ENCODE measurements at places on chromosomes 11 and 22.
A peak's percentile ranks its signal among the peaks of the same experiment; 100 is the strongest.

GRCh38 chr22:45318558-45319323, 9.0 kb downstream of the FAM118A start:
- DNase-seq, result peak; percentile 19

DNA sequence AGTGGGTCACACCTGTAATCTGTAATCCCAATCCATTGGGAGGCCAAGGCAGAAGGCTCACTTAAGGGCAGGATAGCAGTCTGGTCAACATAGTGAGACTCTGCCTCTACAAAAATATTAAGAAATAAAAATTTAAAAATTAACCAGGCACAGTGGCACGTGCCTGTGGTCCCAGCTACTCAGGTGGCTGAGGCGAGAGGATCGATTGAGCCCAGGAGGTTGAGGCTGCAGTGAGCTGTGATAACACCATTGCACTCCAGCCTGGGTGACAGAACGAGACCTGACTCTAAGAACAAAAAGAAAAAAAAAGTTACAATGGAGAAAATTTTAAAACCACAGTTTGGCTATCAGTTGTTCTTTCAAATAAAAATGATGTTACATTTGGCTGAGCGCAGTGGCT, 13.4 kb upstream of the SYNGR1 start:
- DNase-seq, result no peak

- DNase-seq, result peak; percentile 2
These were observed 435.1 kb upstream of the DDI1 start for GRCh38 chr11:103601225-103601846.

DNA sequence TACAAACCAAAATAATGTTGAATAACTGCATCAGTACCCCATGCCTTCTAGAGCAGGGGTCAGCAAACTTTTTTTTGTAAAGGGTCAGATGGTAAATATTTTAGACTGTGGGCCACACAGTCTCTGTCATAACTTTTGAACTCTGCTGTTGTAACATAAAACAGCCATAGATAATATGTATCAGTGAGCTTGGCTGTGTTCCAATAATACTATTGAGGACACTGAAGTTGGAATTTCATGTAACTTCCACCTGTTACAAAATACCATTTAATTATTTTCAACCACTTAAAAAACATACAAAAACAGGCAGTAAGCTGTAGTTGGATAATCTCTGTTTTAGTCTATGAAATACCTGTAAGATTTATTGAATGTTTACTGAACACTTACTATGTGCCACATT, 55.2 kb downstream of the PICALM start:
- no peak for DNase-seq

- peak; percentile 11 for DNase-seq
These were observed 701 bp downstream of the TMEM216 start for GRCh38 chr11:61392981-61393595.

- DNase-seq, result no peak
These were observed 493.5 kb upstream of the B3GAT1 start for GRCh38 chr11:134905517-134905916.

DNA sequence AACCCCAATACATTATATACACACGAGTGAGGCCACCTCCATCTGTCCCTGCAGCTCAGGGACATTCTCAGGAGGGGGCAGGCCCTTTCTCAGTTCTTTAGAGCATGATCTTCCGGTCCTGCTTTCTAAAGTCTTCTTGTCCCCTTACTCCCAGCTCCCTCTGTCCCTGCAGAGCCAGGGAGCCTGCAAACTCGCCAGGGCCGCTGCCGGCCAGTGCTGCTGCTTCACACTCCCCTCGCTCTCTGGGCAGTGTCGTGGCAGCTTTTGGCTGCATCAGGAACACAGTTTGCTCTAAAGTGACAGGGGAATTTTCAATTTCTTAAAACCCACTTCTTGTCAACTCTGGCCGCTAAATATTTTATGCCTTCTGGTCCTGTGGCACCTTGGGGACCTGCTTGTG, 130.1 kb upstream of the NARS2 start:
- no peak for DNase-seq

DNA sequence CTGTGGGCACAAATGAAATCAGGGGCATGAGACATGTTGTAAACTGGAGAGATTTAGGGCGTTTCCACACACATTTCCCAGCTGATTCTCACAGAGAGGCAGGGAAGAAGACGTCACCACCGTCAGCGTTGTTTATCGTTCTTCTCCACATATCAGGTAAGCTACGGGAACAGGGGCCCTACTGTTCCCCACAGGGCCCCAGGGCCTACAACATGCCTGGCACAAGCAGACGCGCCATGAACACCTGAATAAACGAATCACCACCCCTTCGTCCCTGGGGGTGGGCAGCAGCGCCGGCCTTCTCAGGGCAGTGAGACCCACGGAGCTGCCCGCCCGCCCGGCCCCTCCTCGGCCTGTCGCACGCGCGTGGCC, 342 bp downstream of the EFCAB6 start:
- no peak for DNase-seq

GRCh38 chr22:44848296-44848741, 95.9 kb downstream of the ARHGAP8 start:
- DNase-seq, result no peak

GRCh38 chr11:21148376-21148775, 479.0 kb downstream of the NELL1 start:
- DNase-seq, result no peak

GRCh38 chr11:63985812-63986155, 454 bp upstream of the OTUB1 start:
- DNase-seq, result peak; percentile 69

DNA sequence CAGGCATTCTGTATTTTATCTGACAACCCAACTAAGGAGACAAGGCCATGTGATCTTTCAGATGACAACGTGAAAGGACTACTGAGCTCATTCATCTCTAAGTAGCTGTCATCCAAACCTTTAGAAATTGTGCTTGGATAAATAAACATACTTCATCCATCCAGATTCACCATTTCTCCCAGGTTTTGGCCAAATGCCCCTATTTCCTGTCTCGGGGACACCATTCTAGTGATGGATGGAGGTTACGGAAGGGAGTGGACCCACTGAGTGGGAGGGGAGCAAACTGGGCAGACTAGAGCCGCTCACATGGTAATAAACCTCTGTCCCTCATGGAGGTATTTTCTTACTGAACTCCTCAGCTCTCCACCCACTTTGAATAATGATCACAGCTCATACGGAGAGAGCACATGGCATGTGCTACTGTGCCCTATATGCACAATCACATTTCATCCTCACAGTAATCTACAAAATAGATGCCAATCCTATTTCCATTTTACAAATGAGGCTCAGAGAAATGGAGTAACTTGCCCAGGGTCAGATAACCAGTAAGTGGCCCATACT, 114.4 kb downstream of the SLC1A2 start:
- no peak for DNase-seq

- DNase-seq, result no peak
These were observed 23.5 kb downstream of the TMEM184B start for GRCh38 chr22:38249301-38249700.

DNA sequence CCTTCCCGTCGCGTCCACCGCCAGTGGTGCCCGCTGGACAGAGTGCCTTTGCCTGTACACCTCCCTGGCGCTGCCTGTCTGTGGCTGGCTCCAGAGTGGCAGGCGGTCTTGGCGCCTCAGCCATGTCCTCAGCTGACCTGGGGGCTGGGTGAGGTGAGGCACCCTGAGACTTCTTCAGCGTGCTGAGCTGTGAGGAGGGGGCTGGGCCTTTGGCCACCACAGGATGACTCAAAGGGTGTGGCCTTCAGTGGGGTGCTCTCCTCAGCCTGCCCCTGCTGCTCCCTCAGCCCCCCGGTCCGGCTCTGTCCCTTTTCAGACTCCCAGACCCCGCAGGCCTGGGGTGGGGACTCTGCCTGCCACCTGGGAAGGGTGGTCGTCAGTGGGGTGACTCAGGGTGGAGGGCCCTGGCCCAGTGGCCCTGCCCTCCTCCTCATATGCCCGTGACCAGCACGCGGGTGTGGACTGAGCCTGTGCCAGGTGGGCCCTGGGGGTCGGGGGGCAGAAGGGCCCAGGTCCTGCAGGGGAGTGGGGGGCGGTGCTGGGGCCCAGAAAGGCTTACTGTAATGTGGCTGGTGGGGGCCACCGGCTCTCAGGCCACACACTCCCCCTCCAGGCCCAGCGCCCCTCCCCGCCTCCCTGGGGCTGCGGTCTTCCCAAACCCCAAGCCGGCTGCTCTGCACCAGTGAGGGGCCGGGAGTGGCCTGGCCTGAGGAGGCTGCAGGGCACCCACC, 15.9 kb downstream of the CRELD2 start:
- no peak for DNase-seq

DNA sequence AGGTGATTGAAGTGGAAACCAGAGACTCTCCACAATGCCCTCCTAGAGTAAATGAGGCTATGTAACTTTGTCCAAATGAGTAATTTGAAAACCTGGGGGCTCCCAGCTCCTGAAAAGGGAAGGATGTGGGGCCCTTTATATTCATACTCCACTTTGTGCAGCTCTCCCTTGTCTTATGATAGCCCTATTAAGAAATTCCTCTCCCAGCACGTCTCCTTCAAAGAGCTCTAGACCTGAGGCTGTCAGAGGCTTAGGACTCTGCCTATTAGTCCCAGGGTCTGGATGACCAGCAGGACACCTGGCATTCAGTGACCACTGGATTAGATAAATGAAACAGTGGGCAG, 2.1 kb downstream of the SLC43A1 start:
- no peak for DNase-seq

DNA sequence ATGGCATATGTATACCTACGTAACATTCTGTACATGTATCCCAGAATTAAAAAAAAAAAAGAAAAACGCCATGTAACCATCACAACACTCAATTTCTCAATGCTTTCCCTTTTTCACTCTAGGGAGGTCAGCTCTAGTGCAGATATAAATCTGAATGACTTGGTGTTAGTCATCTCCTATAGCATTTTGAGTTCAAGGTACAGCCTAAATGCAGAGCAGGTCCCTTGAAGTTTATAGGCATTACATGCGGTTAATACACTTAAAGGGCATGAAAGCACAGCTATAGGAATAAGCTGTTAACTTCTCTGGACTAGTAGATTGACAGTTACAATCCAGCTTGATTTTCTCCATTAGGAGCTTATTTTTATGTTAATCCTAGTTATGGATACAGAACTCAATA, 16.2 kb upstream of the OR52I2 start:
- DNase-seq, result no peak

DNA sequence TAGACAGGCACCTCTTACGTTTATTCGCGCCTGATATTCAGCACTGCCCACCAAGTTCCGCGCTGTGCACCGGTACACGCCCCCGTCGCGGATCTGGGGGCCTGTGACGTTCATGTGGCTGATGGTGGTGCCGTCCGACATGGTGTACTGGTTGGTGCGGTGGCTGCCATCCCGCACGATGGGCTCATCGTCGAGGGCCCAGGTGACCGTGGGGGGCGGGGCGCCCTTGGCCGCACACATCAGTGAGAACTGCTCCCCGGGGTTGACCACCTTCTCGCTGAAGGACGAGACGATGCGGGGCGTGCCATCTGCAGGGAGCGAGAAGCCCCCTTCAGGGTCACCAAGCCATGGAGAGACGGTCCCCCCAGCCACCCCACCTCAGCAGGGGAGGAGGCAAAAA, 190.8 kb downstream of the CEP164 start:
- DNase-seq, result no peak

DNA sequence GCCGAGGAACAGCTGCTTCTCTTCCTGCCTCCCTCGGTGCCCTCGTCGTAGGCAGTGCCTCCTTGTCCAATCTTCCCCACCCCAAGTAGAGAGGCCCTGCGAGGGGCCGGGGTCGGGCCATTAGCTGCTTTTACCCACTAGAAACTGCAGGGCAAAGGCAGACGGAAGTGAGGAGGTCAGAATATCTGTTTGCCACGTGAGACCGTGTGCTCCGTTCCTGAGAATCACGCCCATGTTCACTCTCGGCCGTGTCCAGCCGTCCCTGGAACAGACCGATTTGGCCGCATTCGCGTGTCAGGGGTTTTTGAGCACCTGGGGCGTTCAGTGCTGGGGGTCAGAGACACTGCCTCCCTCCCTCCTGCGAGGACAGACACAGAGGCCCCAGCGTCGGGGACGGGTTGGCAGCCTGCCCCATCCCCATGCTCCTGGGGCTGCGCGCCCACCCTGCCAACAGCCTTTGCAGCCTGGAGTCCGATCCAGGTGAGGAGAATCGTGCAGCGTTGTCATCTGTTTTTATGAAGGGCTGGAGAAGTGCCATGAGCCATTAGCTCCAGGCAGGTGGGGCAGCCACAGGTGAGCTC, 982.2 kb downstream of the BRD1 start:
- DNase-seq, result no peak

- no peak for DNase-seq
These were observed 12.6 kb upstream of the GRAMD4 start for GRCh38 chr22:46607483-46608114.

GRCh38 chr22:43293655-43294392, 49.3 kb downstream of the SCUBE1 start:
- DNase-seq, result no peak

- DNase-seq, result no peak
These were observed 24.9 kb downstream of the EIF3F start for GRCh38 chr11:8011981-8012444.

DNA sequence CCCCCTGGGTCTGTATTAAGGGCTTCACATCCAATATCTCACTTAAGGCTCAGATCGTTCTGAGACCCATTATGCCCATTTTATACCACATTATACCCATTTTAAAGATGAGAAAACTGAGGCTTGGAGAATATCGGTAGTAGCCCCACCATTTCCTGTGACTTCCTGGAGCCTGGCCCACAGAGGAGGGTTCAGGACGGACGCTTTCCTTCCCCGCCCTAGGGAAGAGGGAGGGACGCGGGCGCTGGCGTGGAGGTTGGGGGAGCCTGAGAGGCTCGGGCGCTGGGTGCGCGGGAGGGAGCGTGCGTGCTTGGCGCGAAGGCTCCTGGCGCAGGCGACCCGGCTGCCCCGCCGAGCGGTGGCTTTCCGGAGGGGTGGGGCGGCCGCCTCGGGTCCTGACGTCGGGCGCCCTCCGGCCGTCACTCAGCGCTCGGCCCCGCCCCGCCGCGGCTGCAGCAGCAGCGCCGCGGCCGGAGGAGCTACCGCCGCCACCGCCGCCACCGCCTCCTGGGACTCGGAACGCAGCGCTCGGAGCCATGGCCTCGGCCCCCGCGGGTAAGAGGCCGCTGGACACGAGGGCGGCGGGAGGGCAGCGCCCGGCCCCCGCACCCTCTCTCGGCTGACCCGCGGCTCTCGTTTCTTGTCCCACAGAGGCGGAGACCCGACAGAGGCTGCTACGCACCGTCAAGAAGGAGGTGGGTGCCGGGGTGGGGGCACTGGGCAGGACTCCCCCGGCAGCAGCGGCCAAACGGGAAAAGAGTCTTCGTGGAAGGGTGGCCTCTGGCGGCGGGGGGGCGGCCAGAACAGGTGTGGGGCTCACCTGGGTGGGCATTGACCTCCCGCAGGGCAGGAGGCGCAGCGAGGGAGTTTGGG, at the start of gene SGSM1:
TSS of gene SGSM1 (plus strand) at position 422 of the 873 bp plus-strand sequence. CDS start at position 537, 115 bp downstream.
- peak; percentile 77 for DNase-seq

DNA sequence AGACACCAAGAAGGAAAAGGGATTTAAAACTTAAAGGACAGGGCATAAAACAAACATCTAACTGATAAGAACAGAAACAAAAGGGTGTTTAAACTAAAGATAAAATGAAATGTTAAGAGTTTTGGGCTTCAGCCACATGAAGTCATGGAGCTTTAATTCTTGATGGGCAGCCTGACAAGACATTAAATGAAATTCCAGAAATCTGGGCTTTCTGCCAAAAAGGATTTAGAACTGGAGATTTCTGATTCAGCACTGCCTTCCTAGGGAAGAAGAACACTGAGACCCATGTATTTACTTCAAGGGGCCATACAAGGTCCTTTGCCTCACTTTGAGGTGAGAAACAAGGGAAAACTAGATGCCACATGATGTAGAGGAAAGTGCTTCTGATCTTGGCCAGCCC, 355.9 kb upstream of the RAG2 start:
- DNase-seq, result no peak

All from stimulated activated CD4-positive, alpha-beta T cell treated with anti-CD3 and anti-CD28 coated beads, Interleukin-4, amount 100 ng/mL, for 1 hour (primary cell).